ENCODE measurements at places on chromosomes 3 and 15. TPM values are rescaled to one million over a fixed set of nuclear protein-coding genes. Genes with fewer than 3 reads are reported as not detected.

Gene SNTN
- total RNA-seq = not detected

Gene SAMMSON
- total RNA-seq = not detected

Gene ERICH6
- 0.38 TPM for total RNA-seq

Gene FANCD2
- 32.9 TPM for total RNA-seq

Gene GOLGA8M
- not detected for total RNA-seq

Gene THAP10
- 8.9 TPM for total RNA-seq

Gene ADGRG7
- not detected for total RNA-seq

Gene PHLDB2
- total RNA-seq = 21.7 TPM

Gene SLC28A2
- total RNA-seq = not detected

Gene LINGO1
- total RNA-seq = not detected

Gene PLA2G4D
- not detected for total RNA-seq

Gene CYP8B1
- not detected for total RNA-seq

Gene C2CD4A
- not detected for total RNA-seq

Gene ATP13A5
- total RNA-seq = not detected

Gene DGKG
- total RNA-seq = 2.2 TPM

Gene KAT2B
- 15.2 TPM for total RNA-seq

Gene CDHR4
- not detected for total RNA-seq

Gene SLC28A1
- not detected for total RNA-seq

Gene USP50
- total RNA-seq = not detected

Gene PSMD6
- total RNA-seq = 104 TPM

Gene XCR1
- total RNA-seq = 0.06 TPM

Gene LIPC
- total RNA-seq = 1.3 TPM

Gene CCR2
- not detected for total RNA-seq

Gene DNAH1
- 2.1 TPM for total RNA-seq

Gene COLQ
- total RNA-seq = 0.40 TPM

Gene TMCO5A
- total RNA-seq = not detected

Gene CLEC3B
- 0.40 TPM for total RNA-seq

Gene TMC3
- total RNA-seq = not detected

Gene CFAP100
- not detected for total RNA-seq

Gene SNRPA1
- 25.1 TPM for total RNA-seq

Gene CSTA
- total RNA-seq = not detected

Gene TRH
- not detected for total RNA-seq

Gene RTP4
- not detected for total RNA-seq

Gene ACP3
- 0.80 TPM for total RNA-seq

Gene MUC4
- not detected for total RNA-seq

Gene GRK7
- not detected for total RNA-seq

Gene SMCO1
- total RNA-seq = not detected

Gene PROS1
- 75.9 TPM for total RNA-seq

Gene ITIH1
- total RNA-seq = not detected

Gene PATL2
- 0.57 TPM for total RNA-seq

Gene SHC4
- 2.1 TPM for total RNA-seq

Gene SIDT1
- total RNA-seq = not detected

Gene SH3GL3
- not detected for total RNA-seq

Gene GOLGA6L10
- total RNA-seq = 0.80 TPM

Gene CD200
- total RNA-seq = not detected

Gene OIP5
- 17.3 TPM for total RNA-seq

Gene TKT
- total RNA-seq = 235 TPM

Gene IL16
- not detected for total RNA-seq

Gene SERPINI1
- 1.2 TPM for total RNA-seq

Gene PLCL2
- not detected for total RNA-seq

Gene SEC61A1
- total RNA-seq = 378 TPM

Gene CSPG5
- 0.29 TPM for total RNA-seq

Data from LHCN-M2 (cell line).